ENCODE measurements at places on chromosomes 5 and 9.

GRCh38 chr5:157069949-157070348, 11.0 kb upstream of the HAVCR1 start:
- DNase-seq = no peak

DNA sequence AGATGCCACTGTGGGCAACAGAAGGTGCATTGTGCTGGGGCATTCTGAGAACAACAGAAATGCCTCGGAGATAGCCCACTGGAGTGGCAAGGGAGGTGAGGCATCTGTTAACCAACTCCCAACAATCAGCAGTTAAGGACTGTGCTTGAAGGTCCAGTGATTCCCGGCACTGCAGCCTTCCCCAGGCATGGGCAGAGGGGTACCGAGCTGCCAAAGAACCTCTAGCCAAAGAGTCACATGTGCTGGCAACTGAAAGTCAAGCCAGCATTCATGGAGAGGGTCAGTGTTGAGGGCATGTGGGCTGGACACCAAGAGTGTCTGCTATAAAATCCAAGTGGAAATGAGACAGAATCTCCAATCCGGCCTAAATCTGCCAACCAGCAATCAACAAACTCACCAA, 149.6 kb downstream of the ASTN2 start:
- no peak for DNase-seq

- DNase-seq = no peak
These were observed 573.9 kb downstream of the ZNF608 start for GRCh38 chr5:124172389-124173003.

GRCh38 chr9:126874546-126875314, 14.3 kb downstream of the ZBTB34 start:
- no peak for DNase-seq

GRCh38 chr5:126854526-126855110, 77.7 kb downstream of the LMNB1 start:
- no peak for DNase-seq

DNA sequence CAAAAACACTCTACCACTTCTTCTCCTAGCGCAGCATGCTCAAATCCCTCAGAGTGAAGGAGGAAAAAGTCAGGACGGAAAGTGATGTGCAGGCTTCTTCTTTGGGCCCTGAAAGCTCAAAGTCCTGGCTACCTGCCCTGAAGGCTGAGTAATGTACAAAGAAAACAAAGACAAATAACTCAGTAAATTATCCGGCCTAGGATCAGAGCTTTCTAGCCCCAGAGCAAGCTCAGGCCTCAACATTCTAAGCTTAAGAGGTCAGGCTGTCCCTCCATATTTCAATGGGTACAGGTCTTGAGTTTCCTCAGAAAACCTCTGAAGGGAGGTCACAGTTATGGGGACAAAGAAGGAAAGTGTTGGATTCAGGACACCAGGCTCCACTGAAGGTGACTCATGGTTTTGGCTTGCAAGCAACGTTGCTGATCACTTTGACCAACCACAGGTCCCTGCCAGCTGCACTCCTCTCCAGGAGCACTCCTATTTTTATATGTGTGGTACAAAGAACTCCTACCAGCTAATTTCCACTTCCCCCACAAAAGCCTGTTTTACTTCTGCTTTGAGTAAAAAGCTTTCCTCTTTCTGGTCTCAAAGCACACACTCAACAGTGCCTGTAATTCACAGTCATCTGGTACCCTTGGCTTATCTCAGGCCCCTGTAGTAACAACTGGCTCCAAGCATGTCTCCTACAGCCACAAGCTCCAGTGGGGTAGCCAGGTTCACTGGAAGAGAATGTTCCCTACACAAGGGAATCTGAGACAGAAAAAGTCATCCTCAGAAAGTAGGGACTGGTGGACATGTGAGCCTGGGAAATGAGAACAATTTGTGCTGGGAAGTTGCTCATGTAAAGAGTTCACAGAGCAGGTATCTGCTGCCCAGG, 115.7 kb downstream of the UGCG start:
- peak; percentile 94 for DNase-seq

All from GM12865 (cell line).